Activated CD4-positive, alpha-beta T cell treated with anti-CD3 and anti-CD28 coated beads, Interleukin-2, amount 50 U/mL, for 16 hours (primary cell): ENCODE measurements at places on chromosomes 1 and 21.
A peak's percentile ranks its signal among the peaks of the same experiment; 100 is the strongest.

DNA sequence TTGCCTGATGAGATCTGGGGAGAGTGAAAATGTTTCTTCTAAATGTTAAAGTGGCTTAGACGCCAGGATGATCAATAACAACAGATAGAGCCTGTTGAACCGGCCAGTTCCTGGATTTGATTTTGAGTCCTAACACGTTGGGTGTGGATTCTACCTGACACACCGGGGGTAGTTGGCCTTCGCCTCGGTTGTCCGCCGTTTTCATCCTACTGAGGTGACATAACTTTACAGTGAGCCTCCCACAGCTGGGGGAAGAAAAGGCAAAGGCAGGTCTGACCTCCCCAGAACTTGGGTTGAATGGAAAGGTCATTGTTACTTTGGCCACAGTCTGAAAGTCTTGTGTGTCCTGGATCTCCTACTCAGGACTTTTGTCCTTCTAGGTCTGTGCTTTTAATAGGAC, 1.1 kb downstream of the PGD start:
- DNase-seq: no peak

GRCh38 chr1:15102646-15103045, 50.9 kb upstream of the TMEM51 start:
- no peak for DNase-seq

- peak; percentile 56 for DNase-seq
Measured at GRCh38 chr1:202852163-202852904, 36.6 kb downstream of the RABIF start.

DNA sequence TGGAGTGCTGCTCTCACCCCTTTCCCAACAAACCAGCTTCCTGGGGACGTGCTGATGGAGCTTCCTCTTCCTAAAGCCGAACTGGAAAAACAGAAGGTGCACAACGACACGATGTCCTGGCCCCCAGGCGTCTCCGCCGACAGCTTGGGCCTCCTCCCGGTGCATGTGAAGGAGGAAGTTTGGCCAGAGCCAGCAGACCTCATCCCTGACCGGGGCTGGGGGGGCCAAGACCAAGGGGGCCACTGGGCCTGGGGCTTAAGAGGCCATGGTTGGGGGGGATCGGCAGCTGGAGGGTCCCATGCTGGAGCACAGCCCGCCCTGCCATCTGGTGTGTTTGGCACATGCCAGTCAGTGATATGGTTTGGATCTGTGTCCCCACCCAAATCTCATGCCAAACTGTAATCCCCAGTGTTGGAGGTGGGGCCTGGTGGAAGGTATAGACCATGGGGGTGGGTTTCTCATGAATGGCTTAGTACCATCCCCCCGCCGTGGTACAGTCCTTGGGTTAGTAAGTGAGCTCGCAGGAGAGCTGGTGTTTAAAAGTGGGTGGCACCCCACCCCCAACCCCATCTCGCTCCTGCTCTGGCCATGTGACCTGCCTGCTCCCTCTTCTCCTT, 6.4 kb downstream of the HES4 start:
- DNase-seq: no peak

DNA sequence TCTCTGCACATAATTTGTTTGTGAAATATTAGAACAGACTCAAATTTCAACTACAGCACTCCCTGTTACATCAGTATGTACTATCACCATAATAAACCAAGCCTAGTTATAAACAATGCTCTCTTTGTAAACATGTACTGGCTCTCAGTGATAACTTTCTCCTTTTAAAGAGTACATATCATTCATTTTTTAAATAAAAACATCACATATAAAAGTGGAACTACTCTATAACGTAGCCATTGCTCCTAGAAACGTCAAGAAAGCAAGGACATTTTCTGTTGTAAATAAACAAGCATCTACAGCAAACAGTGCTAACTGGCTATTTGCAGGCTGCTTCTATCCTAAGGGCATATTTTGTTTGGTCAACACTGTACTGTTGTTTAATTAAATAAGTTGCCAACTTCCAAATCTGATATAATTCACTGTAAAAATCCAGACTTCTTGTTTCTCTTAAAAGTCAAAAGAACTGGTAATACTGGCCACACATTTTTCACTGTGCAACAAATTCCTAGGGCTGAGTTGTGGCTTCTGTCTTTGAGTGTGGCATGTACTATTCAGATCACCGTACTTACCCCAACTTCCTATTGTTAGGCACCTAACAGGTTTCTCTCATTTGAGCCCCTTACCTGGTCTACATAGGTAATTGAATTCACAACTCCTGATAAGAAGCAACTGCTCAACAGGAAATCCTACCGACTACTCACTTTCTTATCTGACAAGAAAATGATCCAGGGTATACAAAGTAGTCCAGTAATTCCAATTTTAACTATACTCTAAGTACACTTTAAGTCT, 111.9 kb downstream of the DENND1B start:
- DNase-seq: no peak

DNA sequence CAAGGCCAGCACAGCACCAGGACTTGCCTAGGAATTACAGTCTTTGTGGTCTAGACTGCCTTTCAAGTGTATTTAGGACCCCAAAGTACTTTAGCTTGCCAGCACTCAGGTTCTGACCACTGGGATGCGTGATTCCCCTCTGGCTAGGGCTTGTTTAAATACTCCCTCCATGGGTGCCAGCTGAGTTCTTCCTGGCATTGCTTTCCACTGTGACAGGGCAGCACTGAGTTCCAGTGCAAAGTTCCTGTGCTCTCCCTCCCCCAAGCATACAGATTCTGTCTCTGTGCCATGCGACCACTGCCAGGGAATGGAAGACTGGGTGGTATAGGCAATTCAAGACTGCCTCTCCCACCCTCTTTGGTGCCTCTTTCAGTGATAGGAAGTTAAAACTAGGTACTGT, 45.9 kb downstream of the NIBAN1 start:
- no peak for DNase-seq

DNA sequence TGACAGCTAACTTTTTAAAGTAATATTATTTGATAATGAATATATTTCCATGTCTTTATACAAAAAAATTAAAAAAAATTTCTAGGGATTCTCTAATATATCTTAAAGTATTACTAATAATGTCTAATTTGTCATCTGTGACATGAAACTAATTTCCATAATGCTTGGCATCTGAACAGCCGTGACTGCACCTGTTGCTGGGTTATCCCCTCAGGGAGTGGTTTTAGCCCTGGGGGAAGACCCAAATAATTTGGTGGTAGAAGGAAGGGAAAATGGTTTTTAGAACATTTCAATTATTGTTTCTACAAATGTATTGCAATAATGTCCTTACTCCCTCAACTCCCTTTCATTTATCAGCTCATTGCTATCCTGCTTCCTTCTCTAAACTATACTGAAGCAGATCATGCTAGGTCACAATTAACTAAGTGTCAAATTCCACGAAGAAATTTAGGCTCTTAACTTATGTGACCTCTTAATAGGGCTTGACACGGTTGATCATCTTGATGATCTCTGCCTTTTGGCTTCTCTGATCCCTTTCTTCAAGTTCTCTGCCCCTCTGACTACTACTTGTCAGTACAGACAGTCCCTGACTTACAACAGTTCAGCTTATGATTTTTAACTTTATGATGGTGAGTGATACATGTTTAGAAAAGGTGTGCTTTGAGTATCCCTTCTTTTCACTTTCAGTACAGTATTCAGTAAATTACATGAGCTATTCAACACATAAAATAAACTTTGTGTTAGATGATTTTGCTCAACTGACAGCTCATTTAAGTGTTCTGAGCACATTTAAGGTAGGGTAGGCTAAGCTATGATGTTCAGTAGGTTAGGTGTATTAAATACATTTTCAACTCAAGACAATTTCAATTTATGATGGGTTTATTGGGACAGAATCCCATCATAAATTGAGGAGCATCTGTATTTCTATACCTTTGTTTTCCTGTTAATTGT, 26.4 kb upstream of the DPH5 start:
- no peak for DNase-seq

- DNase-seq: no peak
Measured at GRCh38 chr1:74053407-74053806, 144.6 kb downstream of the LRRIQ3 start.

DNA sequence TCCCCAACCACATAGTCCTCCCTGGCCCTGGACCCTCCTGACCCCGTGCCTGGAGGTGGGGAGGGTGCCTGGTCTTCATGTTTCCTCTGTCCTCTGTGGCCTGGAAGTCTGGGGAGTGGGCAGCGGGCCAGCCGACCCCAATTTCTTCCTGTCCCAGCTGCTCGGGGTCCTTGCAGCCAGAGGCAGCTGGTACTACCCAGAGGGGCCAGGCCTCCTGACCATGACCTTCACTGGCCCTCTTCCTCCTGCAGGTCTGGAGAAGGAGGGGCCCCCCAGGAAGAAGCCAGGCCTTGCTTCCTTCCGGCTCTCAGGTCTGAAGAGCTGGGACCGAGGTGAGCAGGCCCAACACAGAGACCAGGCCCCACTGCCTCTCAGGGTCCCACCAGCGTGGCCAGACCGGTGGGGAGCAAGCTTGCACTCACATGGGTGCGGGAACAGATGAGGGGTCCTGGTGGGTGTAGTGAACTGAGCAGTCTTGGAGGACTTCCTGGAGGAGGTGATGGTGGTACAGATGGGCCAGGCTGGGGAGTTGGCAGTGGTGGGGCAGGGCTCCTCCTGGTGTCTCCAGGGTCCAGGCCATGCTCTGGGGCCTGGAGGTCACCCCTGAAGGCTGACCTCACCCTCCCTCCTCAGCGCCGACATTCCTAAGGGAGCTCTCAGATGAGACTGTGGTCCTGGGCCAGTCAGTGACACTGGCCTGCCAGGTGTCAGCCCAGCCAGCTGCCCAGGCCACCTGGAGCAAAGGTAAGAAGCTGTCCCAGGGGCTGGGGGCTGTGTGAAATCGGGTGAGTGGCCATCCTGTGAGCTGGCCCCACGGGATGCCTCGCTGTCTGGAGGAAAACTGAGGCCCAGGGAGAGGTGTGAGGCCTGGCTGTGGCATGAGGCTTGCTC, 32.7 kb downstream of the TRIM11 start:
- DNase-seq: no peak
